ENCODE measurements at places on chromosomes 5 and 9.

GRCh38 chr5:17178373-17178675, 39.1 kb upstream of the BASP1 start:
- no peak for DNase-seq

DNA sequence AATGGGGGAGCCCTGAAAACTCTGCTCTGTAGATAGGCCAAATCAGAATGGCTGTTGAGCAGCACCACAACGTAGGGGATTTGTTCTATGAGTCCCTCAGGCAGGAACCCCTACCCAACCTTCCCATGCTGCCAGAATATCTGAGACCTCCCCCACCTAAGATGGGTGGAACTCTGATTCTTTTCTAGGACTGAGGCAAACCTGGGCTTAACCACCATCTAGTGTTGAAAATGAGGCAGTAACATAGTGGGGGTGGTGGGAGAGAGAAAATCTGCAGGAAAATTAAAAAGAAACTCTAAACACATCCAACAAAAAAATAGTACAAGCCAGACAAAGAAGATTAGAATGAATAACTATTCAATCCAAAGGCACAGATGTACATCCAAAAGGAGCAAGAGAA, 228.4 kb downstream of the ATPSCKMT start:
- DNase-seq, result no peak

DNA sequence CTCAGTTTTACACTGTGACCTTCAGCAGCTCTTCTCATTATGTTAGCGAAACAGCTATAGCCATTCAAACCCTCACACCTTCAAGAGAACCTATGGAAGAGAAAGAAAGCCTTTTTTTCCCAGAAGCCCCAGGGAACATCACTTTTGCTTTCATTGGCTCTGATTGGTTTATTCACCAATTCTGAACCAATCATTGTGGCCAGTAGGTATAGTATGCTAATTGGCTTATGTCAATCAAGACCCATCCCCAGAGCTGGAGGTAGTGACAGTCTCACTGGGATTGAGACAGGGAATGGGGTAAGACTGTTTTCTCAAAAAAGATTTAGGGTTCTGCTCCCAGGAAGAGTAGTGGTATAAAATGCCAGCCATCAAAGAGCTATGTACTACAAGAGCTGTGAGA, 74.1 kb upstream of the FSD1L start:
- DNase-seq, result no peak

- DNase-seq, result no peak
Observed at GRCh38 chr5:43000914-43001313, 39.2 kb downstream of the ANXA2R start.

DNA sequence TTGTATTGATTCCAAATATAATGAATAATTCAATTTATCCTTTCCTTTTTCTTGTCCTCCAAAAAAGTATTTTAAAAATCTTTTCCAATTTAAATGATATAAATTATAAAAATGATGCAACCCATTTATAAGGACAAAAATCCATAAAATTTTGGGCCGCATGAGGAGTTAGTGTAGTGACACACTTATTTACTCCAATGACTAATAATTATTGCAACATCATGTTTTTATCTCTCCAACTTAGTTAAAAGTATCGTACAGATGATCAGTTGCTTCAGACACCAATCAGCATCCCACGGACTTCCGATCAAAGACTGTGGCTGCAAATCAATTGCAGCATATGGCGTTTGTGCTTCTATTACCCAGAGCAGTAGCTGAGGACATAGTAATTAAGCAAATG, 58.6 kb downstream of the HTR4 start:
- no peak for DNase-seq

- DNase-seq, result no peak
Observed at GRCh38 chr5:78845470-78845869, 139.6 kb downstream of the ARSB start.

- peak; percentile 56 for DNase-seq
Observed at GRCh38 chr9:131656356-131657036, 83.4 kb downstream of the RAPGEF1 start.

- no peak for DNase-seq
Observed at GRCh38 chr5:169272731-169273427, 28.1 kb downstream of the SLIT3 start.

- DNase-seq, result no peak
Observed at GRCh38 chr9:27485158-27485557, 38.9 kb upstream of the IFNK start.

DNA sequence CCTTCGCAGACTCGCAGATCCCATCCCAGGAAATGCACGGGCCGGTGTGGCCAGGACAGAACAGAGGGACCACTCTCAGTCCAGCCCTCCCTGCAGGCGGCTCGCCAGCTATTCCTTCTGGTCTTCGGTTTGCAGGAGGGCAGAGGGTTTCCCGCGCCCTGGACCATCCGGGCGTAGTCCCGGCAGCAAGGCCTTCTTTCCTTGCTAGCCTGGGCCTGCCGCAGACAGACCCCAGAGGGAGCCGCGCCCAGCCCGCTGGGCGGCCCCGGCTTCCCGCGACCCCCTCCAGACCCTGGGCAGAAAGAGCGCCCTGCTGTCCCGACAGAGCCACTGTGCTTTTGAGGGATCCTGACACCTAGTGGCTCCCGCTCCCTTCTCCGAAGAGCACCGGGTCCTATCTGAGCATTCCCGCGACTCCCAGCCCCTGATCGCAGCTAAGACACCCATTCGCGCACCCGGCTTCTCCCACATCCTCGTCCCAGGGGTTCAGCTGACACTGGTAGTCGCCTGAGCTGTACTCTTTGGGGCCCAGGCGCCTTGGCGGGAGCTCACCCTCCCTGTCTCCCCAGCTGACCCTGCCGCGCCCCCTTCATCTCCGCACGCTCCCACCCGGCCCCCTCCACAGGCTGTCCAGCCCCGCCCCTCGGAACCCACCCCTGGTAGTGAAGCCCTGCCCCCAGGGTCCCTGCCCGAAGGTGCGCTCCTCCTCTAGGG, 1.1 kb downstream of the CFAP90 start:
- DNase-seq, result no peak

GRCh38 chr9:87115785-87116184, 168.5 kb upstream of the GAS1 start:
- DNase-seq, result no peak

Data from stimulated activated CD8-positive, alpha-beta memory T cell treated with anti-CD3 and anti-CD28 coated beads, Interleukin-2, amount 100 ng/mL, for 1 hour (primary cell).